Activated CD8-positive, alpha-beta T cell treated with anti-CD3 and anti-CD28 coated beads, Interleukin-2, amount 10 ng/mL, durations not matched to agents 7 days and 5 days (primary cell): ENCODE measurements at places on chromosomes 5 and 9. TPM values are rescaled to one million over a fixed set of nuclear protein-coding genes. Genes with fewer than 3 reads are reported as not detected.
A peak's percentile ranks its signal among the peaks of the same experiment; 100 is the strongest.

GRCh38 chr9:82969291-82969690, 93.7 kb downstream of the RASEF start:
- no peak for DNase-seq

DNA sequence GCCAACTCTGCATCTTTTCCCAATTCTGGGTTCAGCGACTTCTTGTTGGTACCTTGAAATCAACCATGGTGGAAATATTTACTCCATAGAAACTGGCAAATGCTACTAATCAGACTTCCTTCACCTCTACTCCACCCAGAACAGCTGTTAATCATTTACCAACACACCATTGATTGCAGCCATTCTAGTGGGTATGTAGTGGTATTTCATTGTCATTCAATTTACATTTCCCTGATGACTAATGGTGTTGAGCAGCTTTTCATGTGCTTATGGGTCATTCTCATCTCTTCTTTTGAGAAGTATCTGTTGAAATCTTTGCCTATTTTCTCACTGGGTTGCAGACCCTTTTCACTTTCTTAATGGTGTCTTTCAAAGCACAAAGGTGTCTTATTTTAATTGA, 122.4 kb upstream of the MSX2 start:
- DNase-seq = no peak

DNA sequence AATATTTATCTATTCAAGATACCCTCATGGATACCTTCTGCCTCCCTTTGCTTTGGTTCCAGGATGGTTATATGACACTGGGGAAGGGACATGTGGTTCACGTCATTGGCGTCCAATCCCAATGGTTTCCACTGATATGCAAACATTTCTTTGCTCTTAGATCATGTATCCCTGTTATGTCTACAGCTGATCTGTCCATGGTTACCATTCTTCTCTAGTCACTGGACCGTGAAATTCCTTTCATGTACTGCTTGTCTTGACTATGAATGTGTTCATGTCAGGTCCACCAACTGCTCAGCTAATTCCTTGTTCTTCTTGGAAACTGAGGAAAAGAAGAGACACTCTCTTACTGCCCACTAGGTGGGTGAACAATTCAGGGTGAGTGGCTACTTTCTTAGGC, 391.1 kb upstream of the ZNF608 start:
- no peak for DNase-seq

GRCh38 chr9:2771087-2771486, 53.8 kb downstream of the KCNV2 start:
- no peak for DNase-seq

DNA sequence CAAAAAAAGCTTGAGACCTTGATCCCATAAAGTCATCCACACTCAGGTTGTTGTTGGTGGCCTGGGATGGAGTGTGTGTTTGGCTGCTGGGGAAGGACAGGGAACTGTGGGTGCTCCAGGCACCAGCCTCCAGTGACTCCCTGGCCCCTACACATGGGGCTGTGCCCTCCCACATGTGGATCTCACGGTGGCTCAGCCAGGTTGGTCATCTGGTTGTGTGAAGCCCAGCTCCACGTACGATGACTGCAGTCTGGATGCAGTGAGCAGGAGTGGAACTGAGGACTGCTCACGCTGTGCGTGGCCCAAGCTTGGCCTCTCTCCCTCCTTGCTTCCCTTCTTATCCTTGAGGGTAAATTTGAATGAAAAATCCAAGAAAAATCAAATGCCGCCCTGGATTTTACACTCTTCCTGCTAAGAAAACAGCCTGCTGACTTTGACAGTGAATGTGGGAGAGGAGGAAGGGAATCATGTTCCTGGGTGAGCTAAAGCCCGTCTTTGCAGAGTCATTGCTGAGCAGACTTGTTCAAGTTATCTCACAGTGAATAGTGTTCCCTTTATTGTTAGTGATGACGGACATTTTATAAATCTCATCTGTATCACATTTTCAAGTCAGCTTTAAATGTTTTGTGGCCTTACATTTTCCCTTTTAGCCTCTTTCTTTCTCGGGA, 65.1 kb upstream of the CACNA1B start:
- DNase-seq = no peak

DNA sequence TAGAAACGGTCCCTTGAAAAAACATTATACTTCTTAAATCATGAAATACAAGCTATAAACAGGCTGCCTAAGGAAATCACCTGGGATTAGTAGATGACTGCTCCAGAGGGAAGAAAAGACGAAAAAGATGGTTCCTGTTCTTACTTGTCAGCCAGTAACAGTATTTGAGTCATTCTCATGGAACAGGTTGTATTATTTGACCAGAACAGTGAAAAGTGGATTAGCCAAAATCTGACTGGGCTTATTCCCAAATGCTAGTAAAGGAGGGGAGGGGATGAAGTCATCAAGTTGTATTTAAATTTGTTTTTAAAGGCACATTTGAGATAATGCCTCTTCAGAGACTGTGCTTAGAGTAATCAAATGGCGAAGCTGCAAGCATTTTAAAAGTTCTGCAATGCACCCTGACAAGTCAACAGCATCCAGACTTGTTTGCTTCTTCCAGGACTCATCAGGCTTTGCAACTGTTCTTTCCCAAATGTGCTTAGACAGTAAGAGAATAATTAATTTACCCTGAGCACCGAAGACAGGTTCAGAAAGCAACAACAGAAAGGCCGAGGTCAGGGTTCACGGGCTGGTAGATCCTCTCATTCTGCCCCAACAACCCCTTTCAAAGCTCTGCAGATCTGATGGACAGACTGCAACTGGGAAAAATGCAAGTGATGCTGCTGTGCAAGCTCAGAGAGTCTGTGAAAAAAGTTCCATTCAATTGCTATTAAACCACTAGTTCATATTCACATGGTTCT, 800.6 kb downstream of the KCTD16 start:
- DNase-seq = no peak

GRCh38 chr5:122581629-122582028, 193.3 kb upstream of the SNX2 start:
- DNase-seq = no peak

GRCh38 chr5:145941096-145941447, 4.7 kb downstream of the SH3RF2 start:
- no peak for DNase-seq

- no peak for DNase-seq
These were observed 385.0 kb upstream of the TRPC7 start for GRCh38 chr5:136750224-136750862.

DNA sequence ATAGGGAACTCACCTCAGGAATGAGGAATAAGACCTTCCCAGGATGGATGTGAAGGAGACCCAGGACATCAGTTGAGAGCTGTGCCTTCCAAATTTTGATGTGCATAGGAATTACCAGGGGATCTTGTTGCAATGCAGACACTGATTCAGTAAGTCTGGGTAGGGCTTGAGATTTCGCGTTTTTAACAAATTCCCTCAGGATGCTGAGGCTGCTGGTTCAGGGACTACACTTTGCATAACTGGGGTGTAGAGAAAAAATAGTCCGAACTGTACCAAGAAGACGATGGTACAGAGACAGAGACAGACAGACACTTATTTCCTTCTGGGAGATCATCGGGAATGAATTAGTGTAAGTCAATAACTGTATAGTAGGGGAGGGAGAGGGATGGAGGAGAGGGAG, 82.3 kb upstream of the FREM1 start:
- DNase-seq = no peak

- no peak for DNase-seq
These were observed 170.3 kb downstream of the TMC1 start for GRCh38 chr9:72691671-72692070.

- DNase-seq = no peak
These were observed 185.4 kb downstream of the GABBR2 start for GRCh38 chr9:98523231-98523901.

DNA sequence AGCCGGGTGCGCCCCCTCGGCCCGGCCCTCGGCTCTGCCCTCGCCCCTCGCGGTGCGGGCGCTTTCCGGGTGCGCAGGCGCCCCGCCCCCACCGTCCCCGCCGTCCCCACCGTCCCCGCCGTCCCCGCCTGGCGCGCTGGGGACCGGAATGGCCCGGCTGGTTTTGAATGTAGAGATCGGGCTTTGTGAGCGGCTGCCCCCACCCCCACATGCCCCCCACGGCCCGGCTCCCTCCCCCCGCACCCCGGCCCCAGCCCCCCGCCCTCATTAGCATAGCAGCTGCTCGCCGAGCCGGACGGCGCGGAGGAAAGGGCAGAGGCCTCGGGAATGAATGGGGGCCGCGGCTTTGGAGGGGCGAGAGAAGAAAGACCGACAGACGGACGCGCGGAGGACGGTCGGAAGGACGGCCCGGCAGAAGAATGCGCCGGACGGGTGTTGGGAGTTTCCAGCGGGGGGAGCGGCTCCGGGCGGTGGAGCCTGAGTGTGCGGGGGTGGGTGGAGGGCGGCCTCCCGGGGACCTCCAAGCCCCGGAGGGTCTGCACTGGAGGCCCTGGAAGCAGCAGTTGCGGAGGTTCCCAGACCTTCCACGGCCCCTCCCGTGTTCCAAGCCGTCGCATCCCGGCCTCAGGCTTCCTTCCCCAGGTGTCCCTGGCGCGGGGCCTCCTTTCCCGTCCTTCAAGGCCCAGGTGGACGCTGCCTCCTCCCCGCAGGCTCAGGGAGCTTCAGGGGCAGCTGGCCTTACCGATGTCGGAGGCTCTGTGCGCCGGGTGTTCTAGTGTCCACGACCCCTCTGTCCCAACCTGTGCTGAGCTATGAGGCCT, 6.0 kb downstream of the NRARP start:
- DNase-seq = no peak

DNA sequence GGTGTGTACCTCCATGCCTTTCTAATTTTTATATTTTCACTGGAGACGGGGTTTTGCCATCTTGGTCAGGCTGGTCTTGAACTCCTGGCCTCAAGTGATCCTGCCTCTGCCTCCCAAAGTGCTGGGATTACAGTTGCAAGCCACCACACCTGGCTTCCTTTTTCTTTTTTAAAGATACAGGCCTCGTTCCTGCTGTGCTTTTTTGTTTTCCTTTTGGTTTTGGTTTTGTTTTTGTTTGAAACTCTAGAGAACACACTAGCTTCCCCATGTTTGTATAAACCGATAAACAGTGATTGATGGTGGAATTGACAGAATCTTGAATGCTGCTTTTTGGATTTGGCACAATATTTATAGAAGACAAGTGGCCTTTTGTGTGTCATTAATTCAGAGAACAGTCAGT, 1603.4 kb downstream of the MAT2B start:
- no peak for DNase-seq

DNA sequence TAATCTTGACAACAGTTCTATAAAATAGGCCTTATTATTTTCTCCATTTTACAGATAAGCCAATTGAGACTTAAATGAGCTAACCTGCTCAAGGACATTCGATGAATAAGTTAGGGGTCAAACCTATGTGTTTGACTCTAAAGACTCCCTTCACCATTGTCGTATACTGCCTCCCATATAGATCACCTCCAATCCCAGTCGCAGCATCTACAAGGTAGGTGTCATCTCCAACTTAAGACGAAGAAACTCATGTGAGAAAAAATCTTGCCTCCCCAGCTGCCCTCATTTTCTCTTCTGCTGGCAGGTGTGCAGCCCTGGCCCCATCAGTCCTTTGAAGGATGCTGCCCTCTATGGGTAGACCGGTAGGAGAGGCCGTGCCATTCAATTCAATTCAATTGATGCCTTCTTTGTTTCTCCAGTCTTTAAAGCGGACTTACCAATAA, 75.2 kb upstream of the SMARCA2 start:
- peak; percentile 43 for DNase-seq

DNA sequence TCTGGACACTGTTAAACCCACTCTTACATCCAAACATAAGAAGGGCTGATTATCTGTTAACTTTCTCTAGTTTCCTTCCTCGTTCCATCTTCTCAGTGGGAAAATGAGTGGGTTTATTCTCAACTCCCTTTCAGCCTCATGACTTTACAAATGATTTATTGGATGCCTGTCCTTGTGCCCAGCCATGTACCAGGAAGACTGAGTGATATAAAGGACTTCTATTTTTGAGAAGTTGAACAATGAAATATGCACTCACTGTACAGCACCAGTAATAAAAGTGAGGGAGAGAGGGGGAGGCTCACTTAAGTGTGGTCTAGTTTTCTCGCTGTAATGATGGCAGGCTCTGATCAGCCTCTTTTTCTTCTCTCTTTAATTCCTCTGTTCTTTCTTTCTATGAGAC, 277.6 kb downstream of the SMARCA2 start:
- DNase-seq = no peak

DNA sequence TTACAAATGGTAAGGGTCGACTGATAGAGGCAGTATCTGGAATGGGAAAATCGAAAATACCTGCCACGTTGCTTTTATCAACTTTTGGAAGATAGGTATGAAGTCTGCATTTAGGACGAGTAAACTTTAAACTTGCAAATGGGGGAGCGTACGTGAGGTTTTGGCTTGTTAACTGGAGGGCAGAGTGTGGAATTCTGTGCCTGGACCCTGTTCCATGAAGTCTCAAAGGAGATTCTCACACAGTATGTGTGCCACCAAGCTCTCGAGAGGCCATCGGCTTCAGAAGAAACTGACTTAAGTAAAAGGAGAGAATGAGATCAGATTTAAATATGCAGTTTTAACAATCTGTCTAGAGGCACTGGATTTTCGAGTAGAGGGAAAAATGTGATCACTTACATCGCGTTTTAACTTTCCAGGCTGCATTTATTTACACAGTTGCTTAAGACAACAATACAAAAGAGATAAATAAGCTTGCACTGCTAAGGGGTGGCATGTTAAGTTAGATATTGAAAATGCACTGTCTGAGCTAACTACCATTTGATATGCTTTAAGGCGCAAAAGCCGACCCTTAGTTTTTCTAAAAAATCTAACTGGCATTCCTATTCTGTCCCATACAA, 401.6 kb downstream of the EBF1 start:
- no peak for DNase-seq

GRCh38 chr9:92728831-92729734, 35.5 kb downstream of the BICD2 start:
- no peak for DNase-seq

DNA sequence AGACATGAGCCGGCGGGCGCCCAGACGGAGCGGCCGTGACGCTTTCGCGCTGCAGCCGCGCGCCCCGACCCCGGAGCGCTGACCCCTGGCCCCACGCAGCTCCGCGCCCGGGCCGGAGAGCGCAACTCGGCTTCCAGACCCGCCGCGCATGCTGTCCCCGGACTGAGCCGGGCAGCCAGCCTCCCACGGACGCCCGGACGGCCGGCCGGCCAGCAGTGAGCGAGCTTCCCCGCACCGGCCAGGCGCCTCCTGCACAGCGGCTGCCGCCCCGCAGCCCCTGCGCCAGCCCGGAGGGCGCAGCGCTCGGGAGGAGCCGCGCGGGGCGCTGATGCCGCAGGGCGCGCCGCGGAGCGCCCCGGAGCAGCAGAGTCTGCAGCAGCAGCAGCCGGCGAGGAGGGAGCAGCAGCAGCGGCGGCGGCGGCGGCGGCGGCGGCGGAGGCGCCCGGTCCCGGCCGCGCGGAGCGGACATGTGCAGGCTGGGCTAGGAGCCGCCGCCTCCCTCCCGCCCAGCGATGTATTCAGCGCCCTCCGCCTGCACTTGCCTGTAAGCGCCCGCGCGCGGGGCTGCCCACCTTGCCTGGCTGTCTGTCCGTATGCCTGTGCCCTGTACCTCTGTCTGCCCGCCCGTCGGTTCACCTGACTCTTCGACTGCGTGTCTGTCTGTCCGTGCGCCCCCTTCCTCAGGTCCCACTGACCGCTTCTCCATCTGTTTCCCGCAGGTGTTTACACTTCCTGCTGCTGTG, 412 bp downstream of the FGF18 start:
- peak; percentile 32 for DNase-seq

The PCDHGC5 gene
- not detected for total RNA-seq

The DND1 gene
- 4.1 TPM for total RNA-seq

The NEURL1B gene
- 4.2 TPM for total RNA-seq

The CTNND2 gene
- total RNA-seq = not detected

The SLC6A18 gene
- total RNA-seq = not detected

The CCNI2 gene
- total RNA-seq = 8.3 TPM

The IFNK gene
- not detected for total RNA-seq

The PNPLA7 gene
- 3.4 TPM for total RNA-seq

The GALNT12 gene
- 8.8 TPM for total RNA-seq

The CNTNAP3B gene
- total RNA-seq = not detected

The GPR150 gene
- total RNA-seq = 0.83 TPM

The SLC23A1 gene
- total RNA-seq = 1.2 TPM
